ENCODE measurements at places on chromosomes 4 and X.

GRCh38 chrX:63128509-63128908 is 222.6 kb downstream of the SPIN4 start:
- DNase-seq: no peak

DNA sequence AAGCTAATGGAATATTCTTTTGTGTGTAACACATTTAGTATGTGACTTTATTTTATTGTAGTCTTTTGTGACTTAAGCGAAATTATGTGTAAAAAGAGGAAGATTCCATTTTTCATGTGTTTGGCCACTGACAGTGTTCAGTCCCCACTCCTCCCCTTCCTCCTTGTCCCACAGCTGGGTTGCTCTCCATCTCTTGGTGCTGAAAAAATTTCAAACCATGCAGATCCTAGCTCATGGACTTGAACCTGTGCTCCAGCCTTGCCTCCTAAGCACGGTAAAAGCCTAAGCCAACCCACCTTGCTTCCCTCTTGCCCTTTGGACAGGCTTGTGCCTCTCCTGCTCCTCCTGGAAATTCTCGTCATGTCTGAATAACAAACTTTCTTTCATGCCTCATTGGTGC is 2008.5 kb upstream of the TENM3 start:
- no peak for DNase-seq

DNA sequence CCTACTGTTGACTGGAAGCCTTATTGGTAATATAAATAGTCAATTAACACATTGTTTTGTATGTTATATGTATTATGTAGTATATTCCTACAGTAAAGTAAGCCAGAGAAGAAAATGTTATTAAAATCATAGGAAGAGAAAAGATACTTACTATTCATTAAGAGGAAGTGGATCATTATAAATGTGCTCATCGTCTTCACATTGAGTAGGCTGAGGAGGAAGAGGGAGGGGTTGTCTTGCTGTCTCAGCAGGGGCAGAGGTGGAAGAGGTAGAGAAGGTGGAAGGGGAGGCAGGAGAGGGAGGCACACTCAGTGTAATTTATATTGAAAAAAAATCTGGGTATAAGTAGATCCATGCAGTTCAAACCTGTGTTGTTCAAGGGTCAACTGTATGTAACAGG is 10.6 kb downstream of the CDKL5 start:
- no peak for DNase-seq

DNA sequence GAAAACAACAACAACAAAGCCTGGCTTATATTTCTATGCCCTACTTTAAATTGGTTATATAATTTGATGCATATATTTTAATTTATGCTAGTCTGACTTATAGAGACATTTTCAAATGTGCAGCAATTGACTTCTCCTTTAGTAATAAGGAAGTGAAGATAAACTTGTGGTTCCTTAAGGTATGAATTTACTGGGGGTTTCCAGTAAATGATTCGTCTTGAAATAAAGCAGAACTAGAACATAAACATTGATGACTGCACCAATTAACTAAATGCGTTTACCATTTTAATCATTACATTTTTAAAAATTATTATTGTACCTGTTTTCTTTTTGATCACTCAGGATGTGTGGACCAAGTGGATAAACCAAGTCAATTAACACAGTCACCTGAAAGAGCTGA is 99.6 kb upstream of the CCSER1 start:
- no peak for DNase-seq

GRCh38 chr4:58111818-58112217 is 1001.6 kb upstream of the IGFBP7 start:
- no peak for DNase-seq
